ENCODE measurements at places on chromosomes 5 and 9.
A peak's percentile ranks its signal among the peaks of the same experiment; 100 is the strongest.

GRCh38 chr9:108620767-108621166 lies 235.0 kb downstream of the ACTL7B start:
- no peak for DNase-seq

GRCh38 chr9:69445251-69445650 lies 120.2 kb downstream of the ENTREP1 start:
- no peak for DNase-seq

- DNase-seq, result no peak
Observed at GRCh38 chr9:25678846-25679360, 659 bp upstream of the TUSC1 start.

- no peak for DNase-seq
Observed at GRCh38 chr9:26687421-26687820, 205.2 kb downstream of the CAAP1 start.

DNA sequence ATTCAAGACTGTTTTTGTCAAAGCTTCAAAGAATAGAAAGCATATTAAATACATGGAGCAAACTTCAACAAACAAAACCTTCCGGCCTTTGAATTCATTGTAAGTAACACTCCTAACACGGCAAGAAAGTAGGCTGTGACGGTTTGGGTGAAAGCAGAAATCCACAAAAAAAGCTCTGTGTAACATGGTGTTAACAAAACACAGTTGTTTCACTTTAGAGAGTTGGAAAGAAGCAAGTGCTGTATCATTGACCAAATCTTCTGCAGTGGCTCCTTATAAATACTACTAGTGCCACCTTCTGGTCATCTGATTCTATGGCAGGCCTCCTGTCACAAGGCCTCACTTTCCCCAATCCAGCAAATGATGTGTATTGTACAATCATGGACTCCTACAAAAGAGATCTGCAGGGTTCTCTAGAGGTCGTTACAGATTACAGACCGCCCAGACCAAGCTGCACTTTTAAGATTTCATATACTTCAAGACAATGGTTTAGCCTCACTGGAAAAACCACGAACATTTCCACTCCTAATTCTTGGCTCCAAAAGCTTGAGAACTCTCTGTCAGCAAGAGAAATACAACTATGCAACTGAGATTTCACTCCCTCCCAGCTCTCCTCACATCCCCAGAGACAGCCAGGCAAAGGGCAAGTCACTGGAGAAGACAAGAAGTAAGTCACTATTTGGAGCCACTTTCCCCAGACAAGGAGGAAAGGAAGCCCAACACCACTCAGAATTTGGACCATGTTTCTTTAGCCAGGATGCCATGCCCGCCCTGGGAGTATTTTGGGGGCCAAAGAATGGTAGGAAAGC lies 196.2 kb downstream of the DTWD2 start:
- peak; percentile 26 for DNase-seq

- DNase-seq, result no peak
Observed at GRCh38 chr9:127505396-127506116, 54.2 kb downstream of the LRSAM1 start.

GRCh38 chr5:60722416-60722815 lies 22.4 kb upstream of the DEPDC1B start:
- no peak for DNase-seq

GRCh38 chr5:171669571-171669970 lies 116.0 kb upstream of the SMIM23 start:
- DNase-seq, result no peak

DNA sequence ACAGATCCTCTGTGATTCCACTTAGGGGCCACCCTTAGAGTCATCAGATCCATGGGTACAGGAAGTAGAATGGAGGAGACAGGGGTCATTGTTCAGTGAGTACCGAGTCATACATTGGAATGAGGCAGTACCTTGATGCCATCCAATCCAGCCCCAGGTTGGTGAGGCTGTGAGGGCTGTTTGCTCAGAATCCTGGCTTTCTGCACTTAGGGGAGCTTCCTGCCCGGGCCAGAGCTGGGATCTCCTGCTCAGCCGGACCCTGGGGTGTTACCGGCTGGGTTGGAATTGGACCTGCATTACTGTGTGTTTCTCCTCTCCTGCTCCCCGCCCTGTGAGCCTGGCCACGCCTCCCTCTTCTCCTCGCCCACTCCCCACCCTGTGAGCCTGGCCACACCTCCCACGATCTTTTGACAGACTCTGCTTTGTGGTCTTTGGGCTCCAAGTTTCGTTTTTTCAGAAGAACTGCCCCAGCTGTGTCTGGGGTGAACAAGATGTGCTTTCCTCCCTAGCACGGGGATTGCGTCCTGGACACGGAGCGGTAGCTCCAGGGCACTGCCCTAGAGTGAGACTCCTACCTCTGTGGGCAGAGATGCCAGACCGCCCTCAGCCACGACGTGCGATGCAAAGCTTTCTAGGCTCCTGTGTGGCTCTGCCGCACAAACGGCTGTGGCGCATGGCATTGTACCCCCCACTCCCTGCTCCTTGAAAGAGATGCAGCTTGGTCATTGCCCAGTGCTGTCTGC lies 15.4 kb downstream of the TRAF2 start:
- peak; percentile 25 for DNase-seq
